ENCODE measurements at places on chromosomes 16 and 17.

DNA sequence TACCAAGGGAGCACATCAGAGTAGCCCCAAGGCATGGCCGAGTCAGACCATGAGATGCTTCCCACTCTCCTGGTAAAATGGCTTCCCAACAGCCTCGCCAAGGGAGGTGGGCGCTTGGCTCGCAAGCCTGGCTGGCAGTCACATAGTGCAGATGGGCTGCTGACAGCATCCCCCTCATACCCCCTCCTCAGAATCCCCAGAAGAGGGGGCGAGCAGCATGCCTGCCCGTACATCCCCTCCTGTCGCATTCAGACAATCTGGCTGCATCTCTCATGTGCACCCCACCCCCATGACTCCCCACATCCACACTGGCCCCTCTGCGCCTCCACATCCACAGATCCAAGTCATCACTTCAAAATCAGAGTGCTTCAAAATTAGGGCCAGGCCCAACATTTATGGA, 54.0 kb upstream of the CES5A start:
- DNase-seq: no peak

- DNase-seq: no peak
These were observed 632 bp downstream of the BAIAP3 start for GRCh38 chr16:1333854-1334700.

GRCh38 chr16:60142619-60143347, 1408.7 kb upstream of the GOT2 start:
- DNase-seq: no peak

GRCh38 chr16:51163894-51164566, 13.0 kb upstream of the SALL1 start:
- no peak for DNase-seq

- peak; percentile 40 for DNase-seq
These were observed 477 bp downstream of the CENPV start for GRCh38 chr17:16352667-16353316.

- DNase-seq: no peak
These were observed 4.3 kb upstream of the ZDHHC7 start for GRCh38 chr16:85015481-85016187.

GRCh38 chr16:66220702-66221101, 145.8 kb upstream of the CDH5 start:
- DNase-seq: no peak

DNA sequence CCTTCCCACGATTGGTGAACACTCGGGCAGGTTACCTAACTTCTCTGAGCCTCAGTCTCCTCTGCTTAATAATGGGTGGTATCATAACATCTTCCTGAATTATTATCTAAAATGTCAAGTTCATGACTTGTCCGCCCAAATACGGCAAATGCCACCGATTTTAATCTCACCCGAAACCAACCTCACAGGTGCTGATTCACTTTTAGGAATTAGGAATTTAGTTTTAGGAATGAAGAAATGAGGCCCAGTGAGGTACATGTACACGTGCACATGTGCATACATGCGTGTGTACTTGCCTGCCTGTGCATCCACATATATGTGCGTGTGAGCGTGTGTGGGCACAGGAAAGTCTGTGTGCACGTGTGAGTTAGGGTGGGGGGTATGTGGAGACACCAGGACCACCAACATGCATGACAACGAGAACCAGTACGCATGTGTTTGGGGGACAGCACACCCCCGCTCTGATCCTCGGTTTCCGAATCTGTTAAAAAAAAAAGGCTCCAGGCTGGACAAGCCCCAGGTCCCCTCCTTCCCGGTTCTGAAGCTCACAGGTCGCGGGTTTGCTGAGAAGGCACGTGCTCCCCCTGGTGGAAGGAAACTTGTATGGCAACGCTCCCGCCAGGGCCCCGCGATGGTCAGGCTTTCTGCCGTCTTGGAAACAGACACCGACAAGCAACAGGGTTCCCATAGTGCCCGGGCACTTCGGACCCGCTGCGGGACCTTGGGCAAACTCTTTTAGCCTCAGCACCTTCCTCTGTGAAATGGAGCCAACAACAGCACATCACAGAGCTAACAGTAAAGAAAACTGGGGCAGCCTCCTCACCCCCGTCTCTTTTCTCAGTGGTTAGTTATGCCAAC, 219.2 kb downstream of the RBFOX3 start:
- peak; percentile 75 for DNase-seq

GRCh38 chr16:84808826-84809225, 11.0 kb upstream of the CRISPLD2 start:
- no peak for DNase-seq

- DNase-seq: no peak
These were observed 239 bp downstream of the PIEZO1 start for GRCh38 chr16:88784856-88785105.

DNA sequence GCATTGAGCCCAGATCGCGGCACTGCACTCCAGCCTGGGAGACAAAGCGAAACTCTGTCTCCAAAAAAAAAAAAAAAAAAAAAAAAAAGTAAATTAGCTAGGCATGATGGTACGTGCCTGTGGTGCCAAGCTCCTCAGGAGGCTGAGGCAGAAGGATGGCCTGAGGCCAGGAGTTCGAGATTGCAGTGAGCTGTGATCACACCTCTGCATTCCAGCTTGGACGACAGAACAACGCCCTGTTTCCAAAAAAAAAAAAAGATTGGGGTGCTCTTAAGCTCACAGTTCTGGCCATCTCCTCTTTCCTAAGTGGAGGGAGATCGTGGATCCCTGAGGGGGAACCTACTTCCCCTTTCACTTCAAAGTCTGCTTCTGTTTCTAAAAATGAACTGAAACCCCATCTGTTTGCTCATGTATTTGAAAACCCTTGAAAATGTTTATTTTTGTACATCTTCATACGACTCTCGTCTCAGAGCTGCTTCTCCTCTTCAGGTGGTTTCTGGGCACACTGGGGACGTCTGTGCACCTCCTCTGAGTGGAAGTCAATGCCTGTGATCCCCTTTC, 138.8 kb downstream of the PRKCA start:
- no peak for DNase-seq

- DNase-seq: peak; percentile 87
These were observed 1.9 kb downstream of the EPN3 start for GRCh38 chr17:50534222-50534978.

- DNase-seq: no peak
These were observed 17.4 kb downstream of the ADGRG1 start for GRCh38 chr16:57645691-57646387.

- DNase-seq: no peak
These were observed 747 bp upstream of the LHX1 start for GRCh38 chr17:36936455-36937000.

- DNase-seq: no peak
These were observed 31.8 kb downstream of the BEAN1 start for GRCh38 chr16:66458853-66459252.

- DNase-seq: no peak
These were observed 96.3 kb upstream of the ZNF469 start for GRCh38 chr16:88286301-88286923.

DNA sequence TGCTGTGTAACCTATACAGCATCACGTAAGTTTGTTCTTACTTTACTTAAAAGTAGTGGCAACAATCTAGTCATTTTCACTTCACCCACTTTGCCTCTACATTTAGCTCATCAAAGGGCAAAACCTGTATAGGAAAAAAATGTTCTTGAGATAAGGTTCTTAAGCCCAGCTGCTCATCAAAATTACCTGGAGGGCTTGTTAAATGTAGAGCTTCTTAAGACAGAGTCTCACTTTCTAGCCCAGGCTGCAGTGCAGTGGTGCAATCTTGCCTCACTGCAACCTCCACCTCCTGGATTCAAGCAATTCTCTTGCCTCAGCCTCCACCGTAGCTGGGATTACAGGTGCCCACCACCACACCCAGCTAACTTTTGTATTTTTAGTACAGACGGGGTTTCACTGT, 38.2 kb upstream of the TMEM97 start:
- DNase-seq: no peak

DNA sequence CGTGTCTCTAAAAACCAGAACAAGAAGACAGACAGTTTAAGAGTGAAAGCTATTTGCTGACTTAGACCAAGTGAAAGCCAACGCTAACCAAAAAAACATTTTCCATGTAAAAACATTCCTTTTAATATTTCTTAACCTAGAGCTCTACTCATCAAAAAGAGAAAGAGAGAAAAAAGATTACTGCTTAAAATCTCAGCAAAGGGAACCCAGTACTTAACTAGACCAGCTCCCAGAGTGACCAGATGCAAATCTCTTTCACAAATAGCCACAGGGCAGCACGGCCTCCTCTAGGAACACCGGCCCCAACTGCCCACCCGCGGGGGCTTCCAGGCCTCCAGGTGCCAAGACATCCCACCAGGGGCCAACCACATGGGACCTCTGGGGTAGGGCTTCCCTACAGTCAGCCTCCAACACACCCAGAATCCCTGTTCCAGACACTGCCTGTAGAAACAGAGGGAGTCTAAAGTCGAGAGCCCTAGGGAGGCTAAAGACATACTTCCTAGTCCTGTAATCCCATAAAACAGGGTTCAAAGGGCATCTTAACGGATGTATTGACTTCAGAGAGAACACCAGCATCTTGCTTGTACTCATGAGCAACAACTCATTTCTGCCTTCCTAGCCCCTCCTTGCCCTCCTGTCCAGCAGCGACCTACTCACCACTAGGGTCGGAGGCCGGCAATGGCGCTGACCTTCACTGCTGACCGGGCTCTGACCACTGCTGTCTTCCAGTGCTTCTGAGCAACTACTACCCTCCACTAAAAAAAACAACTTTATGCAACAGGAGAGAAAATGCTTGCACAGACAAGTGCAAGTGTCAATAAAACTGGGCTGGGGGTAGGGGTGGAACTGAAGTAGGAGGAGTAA, 21.3 kb downstream of the ZCCHC14 start:
- DNase-seq: no peak

- peak; percentile 13 for DNase-seq
These were observed 4.3 kb downstream of the SMIM5 start for GRCh38 chr17:75637551-75637950.

- no peak for DNase-seq
These were observed 96.0 kb downstream of the WDR59 start for GRCh38 chr16:74888888-74889287.

GRCh38 chr16:73306901-73307413, 259.0 kb upstream of the ZFHX3 start:
- no peak for DNase-seq

- no peak for DNase-seq
These were observed 12.6 kb upstream of the RPRML start for GRCh38 chr17:46991617-46992016.

DNA sequence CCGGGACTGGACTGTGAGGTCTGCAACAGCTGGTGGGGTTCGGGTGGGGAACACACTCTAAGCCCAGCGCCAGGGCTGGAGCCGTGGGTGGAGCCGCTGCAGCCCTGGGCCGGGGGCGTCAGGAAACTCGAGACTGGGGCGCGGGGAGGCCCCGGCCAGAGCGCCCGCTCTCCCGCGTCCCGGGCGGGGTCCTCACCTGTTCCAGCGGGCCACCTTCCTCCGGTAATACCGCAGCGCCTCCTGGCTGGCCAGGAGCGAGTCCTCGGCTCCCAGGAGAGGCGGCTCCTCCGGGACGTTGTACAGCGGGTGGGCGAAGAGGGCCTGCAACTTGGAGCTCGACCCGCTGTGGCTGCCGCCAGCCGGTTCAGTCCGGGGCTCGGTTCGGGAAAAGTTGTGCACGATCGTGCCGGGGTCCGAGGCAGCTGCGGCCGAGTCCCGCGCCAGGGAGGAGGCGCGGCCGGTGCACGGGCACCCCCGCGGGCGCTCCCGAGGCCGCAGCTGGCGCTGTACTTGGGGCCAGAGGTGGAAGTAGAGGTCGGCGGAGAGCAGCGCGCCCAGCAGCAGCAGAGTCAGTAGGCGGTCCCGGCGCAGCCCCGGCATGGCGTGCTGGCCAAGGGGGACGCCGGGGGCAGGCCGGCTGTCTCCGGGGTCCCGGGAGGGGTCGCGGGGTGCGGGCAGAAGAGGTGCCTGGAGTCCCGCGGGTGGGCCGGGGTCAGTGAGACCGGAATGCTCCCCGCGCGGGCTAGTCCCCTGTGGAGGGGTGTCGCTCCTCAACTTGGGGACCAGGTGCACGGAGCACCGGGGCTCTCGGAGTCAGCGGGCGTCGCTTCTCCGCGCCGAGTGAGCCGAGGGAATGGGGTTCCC, 868 bp downstream of the FAM20A start:
- peak; percentile 46 for DNase-seq

DNA sequence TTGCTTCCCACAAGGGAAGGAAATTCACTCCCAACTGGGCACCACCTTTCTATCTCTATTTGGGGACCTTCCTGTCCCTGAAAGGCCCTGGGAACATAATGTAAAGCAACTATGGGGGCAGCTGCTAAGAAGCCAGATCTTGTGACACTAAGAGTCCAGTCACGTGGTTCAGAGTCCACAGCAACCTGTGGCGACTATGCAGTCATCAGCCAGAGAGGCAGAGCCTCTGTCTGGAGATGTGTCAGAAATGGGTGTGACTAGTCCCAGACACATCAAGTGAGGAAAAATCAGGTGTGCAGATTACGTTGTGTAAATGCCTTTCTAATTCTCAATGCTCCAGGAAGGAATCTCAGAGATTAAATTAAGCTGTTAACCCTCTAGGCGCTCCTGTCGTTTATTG, 26.6 kb upstream of the SKAP1 start:
- DNase-seq: no peak

- no peak for DNase-seq
These were observed 1.6 kb downstream of the LASP1 start for GRCh38 chr17:38871247-38872015.

GRCh38 chr16:57618296-57619132, 9.9 kb upstream of the ADGRG1 start:
- DNase-seq: no peak

DNA sequence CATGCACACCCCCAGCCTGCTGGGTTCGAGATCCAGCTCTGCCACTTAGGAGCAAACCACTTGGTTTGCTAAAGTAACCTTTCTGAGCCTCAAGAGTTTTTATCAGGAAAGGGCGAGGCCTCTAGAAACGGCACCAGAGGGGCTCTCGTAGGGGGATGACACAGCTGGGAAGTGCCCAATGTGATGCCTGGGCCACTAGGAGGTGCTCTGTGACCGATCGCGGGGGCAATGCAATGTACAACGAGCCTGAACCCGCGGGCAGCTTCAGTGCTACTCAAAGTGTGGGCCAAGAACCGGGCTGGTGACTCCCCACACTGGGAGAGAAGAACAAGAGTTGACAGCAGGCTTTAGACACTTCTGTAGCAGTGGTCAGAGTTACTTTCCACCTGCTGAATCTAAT, 9.4 kb downstream of the C16orf89 start:
- DNase-seq: no peak

DNA sequence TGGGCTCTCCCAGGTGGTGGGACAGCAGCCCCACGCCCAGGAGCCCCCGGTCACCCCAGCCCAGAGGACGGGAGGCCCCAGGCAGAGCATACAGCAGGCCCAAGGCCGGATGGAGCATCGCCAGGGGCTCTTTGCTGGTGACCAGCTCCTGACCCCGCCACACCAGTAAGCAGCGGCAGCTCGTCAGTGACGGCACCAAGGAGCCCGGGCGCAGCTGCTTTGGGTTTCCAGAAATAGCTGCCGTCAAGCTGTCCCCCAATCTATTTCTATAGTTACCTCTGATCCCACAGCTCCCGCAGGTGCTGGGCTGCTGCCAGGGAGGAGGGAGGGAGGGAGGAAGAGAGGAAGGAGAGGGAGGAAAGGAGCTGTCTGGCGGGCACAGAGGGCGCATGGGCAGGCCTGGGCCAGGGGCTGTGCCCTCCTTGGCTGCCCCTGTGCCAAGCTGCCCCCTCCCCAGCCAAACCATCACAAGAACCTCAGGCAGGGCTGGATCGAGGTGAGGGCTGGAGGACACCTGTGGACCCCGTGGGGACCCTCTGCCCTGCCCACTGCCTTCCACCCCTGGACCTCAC, 10.8 kb upstream of the RASD1 start:
- no peak for DNase-seq
